ENCODE measurements at places on chromosomes 5 and 9. TPM values are rescaled to one million over a fixed set of nuclear protein-coding genes. Genes with fewer than 3 reads are reported as not detected.

DNA sequence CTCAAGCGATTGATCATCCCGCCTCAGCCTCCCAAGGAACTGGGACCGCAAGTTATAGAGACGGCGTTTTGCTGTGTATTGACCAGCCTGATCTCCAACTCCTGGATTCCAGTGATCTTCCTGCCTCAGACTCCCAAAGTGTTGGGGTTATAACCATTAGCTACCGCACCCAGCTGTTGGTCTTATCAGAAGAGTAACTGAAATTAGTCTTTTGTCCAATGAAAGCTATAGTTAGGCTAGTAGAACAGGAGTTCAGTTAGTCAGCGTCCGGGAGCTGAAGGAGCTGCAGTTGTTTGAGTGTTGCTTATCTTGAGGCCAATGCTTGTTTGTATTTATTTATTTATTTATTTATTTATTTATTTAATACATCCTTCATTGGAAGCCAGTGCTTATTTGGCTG lies 3.2 kb upstream of the MIGA2 start:
- no peak overlapping the region for H3K4me3 ChIP-seq
- H3K36me3 ChIP-seq: no peaks in the 10 kb centered on the region
- H3K27ac ChIP-seq: no peak overlapping the region
- H3K27me3 ChIP-seq: no peaks in the 10 kb centered on the region
- no peak for DNase-seq

- peak; percentile 55 for DNase-seq
- peaks cover 27% of the 10 kb centered on the region for H3K4me1 ChIP-seq
- peak overlapping the region; percentile 69 for H3K4me3 ChIP-seq
- no peak overlapping the region for H3K27ac ChIP-seq
- H3K36me3 ChIP-seq: no peaks in the 10 kb centered on the region
These were observed 60.7 kb downstream of the MAT2B start for GRCh38 chr5:163565931-163566608.

GRCh38 chr5:134609232-134609851 lies 23.3 kb downstream of the SAR1B start:
- no peaks in the 10 kb centered on the region for H3K27me3 ChIP-seq
- H3K36me3 ChIP-seq: peaks cover 69% of the 10 kb centered on the region
- no peak for DNase-seq
- H3K4me3 ChIP-seq: no peak overlapping the region

GRCh38 chr5:60944904-60945812 lies at the start of the genes ERCC8 and NDUFAF2:
ERCC8 (minus strand) TSS chr5:60945070; CDS start chr5:60945008, 62 bp downstream.
NDUFAF2 (plus strand) TSS chr5:60945205; CDS start chr5:60945256, 51 bp downstream.
- no peaks in the 10 kb centered on the region for H3K27me3 ChIP-seq
- DNase-seq: peak; percentile 97
- H3K27ac ChIP-seq: peak within 1 kb of the TSS; percentile 88
- H3K4me1 ChIP-seq: peaks cover 20% of the 10 kb centered on the region

DNA sequence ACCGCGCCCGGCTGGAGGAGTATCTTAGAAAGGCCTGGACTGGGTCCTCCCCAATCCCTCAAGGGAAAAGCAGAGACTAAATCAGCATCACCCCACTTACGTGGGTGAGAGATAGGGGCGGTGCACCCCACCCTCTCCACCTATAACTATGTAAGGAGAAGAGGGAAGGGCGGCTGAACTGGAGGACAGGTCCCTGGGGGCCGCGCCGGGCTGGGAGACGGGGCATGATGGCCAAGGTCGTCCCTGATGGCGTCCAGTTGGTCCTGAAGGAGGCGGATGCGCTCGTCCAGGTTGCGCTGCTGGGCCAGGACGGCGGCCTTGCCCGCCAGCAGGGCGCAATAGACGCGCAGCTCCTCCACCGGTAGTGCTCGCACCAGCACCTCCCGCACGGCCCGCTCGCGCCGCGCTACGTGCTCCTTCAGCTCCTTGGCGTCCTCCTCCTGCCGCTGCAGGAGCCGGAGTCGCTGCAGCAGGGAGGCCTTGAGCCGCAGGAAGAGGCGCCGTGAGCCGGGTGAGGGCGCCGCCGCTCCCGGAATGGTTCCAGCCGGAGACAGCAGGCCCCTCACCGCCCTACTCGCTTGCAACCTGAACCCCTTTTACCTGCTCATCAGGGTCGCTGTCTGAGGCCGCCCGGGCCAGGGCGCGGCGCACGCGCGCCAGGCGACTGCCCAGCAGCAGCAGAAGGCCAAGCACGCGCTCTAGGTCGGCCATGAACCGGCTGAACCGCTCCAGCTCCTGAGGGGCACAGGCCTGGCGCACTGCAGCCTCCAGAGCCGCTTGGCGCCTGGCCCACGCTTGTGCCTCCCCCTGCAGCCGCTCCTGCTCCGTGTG lies 7.6 kb downstream of the SHROOM1 start:
- no peaks in the 10 kb centered on the region for H3K27me3 ChIP-seq
- H3K4me1 ChIP-seq: no peaks in the 10 kb centered on the region
- no peaks in the 10 kb centered on the region for H3K36me3 ChIP-seq
- no peak overlapping the region for H3K27ac ChIP-seq

Gene LNPEP
- total RNA-seq: 30.1 TPM

Gene MYMK
- total RNA-seq: not detected

DNA sequence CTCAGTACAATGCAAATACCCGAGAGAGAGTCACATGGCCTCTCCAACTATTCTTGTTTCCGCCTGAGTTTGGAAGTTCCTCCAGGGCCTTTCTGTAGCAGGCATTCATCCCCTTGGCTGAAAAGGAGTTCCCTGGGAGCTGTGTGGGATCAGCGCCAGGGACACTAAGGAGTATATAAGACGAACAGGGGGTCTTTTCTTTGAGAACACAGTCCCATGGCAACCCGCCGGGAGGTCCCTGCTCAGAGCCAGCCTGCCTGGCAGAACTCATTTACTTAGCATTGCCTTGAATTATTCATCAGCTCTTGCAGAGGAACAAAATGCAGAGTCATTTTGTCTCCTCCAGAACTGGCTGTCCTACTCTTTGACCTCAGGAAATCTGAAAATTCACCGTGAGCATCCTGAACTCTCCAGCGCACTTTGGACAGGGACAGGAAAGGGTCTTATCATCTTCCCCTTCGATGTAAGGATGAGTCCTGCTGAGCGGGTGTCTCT lies 120.4 kb upstream of the OSMR start:
- no peak overlapping the region for H3K4me3 ChIP-seq
- DNase-seq: no peak
- H3K27me3 ChIP-seq: no peaks in the 10 kb centered on the region
- no peaks in the 10 kb centered on the region for H3K36me3 ChIP-seq

Gene CSNK1A1
- 415 TPM for total RNA-seq

GRCh38 chr9:137221506-137222111 lies 431 bp downstream of the RNF208 start:
- no peaks in the 10 kb centered on the region for H3K36me3 ChIP-seq
- no peak for DNase-seq
- no peak overlapping the region for H3K4me3 ChIP-seq

Gene EQTN
- total RNA-seq: not detected

Gene OR2V2
- not detected for total RNA-seq

GRCh38 chr5:106956886-106957285 lies 713.9 kb downstream of the EFNA5 start:
- no peak overlapping the region for H3K27ac ChIP-seq
- no peaks in the 10 kb centered on the region for H3K36me3 ChIP-seq
- no peaks in the 10 kb centered on the region for H3K4me1 ChIP-seq
- DNase-seq: no peak

DNA sequence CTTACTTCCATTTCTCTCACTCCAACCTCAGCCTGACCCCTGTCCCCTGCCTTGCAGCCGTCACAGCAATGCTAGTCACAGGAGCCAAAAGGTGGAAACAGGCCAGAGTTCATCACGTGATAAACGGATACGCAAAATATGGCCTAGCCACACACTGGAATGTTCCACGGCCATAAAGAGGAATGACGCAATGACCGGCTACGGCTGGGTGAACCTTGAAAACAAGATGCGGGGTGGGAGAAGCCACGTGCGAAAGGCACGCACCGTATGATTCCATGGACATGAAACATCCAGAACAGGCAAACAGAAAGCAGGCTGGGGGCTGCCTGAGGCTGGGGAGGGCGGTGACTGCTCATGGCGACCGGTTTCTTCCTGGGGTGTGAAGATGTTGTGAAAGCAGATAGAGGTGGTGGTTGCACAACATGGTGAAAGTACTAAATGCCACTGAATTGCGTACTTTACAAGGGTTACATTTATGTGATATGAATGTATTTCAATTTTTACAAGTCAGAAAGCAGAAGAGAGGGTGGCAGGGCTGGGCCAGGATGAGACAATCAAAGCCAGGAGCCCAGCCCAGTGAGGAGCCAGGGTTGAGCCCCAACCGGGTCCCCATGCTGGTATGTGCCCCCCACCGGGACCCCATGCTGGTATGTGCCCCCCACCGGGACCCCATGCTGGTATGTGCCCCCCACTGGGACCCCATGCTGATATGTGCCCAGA lies 117.8 kb upstream of the SARDH start:
- H3K4me3 ChIP-seq: no peak overlapping the region
- H3K4me1 ChIP-seq: no peaks in the 10 kb centered on the region
- DNase-seq: no peak
- no peak overlapping the region for H3K27ac ChIP-seq

- no peak overlapping the region for H3K4me3 ChIP-seq
- no peaks in the 10 kb centered on the region for H3K36me3 ChIP-seq
- no peak for DNase-seq
- no peaks in the 10 kb centered on the region for H3K27me3 ChIP-seq
- H3K4me1 ChIP-seq: peaks cover 6% of the 10 kb centered on the region
These were observed 2.9 kb downstream of the NSMF start for GRCh38 chr9:137456061-137456863.

DNA sequence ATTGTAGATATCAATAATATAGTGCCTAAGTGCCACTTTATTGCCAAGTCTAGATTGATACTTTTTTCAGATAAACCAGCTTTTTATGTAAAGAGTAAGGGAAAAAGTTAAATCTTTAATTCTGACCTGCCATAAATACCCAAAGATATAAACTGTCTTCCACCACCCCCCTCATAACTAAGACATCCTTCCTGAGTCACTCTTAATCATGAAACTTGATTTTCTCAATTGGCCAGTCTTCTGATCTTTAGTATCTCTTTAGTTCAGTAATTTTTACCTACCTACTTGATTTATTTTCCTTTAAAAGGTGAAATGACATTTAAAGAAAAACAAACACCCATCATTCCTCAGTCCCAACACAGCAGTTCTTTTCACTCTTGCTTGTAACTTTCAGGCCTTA lies 21.8 kb downstream of the C5orf22 start:
- H3K27me3 ChIP-seq: no peaks in the 10 kb centered on the region
- no peak overlapping the region for H3K4me3 ChIP-seq
- H3K27ac ChIP-seq: no peak overlapping the region
- peaks cover 33% of the 10 kb centered on the region for H3K36me3 ChIP-seq

DNA sequence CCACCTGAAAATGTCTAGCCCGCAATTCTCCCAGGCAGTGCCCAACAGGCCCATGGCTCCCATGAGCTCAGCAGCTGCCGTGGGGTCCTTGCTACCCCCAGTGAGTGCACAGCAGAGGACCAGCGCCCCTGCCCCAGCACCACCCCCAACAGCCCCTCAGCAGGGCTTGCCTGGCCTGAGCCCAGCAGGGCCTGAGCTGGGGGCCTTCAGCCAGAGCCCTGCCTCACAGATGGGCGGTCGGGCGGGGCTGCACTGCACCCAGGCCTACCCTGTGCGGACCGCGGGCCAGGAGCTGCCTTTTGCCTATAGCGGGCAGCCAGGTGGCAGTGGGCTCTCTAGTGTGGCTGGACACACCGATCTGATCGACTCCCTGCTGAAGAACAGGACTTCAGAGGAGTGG lies 19.3 kb upstream of the LTC4S start:
- no peak overlapping the region for H3K4me3 ChIP-seq
- H3K27me3 ChIP-seq: no peaks in the 10 kb centered on the region
- no peak overlapping the region for H3K27ac ChIP-seq
- no peak for DNase-seq
- peaks cover 54% of the 10 kb centered on the region for H3K36me3 ChIP-seq
- no peaks in the 10 kb centered on the region for H3K4me1 ChIP-seq

- 0 out of 2 replicates have a peak overlapping the region, but pooled peaks have one; percentile 9 for H3K4me3 ChIP-seq
- no peaks in the 10 kb centered on the region for H3K36me3 ChIP-seq
- no peaks in the 10 kb centered on the region for H3K27me3 ChIP-seq
- peaks cover 55% of the 10 kb centered on the region for H3K4me1 ChIP-seq
- peak overlapping the region; percentile 79 for H3K27ac ChIP-seq
- peak; percentile 74 for DNase-seq
These were observed 8.5 kb upstream of the CSNK1A1 start for GRCh38 chr5:149559706-149560105.

Gene REEP5
- total RNA-seq: 52.3 TPM

- H3K27ac ChIP-seq: no peak overlapping the region
- peaks cover 15% of the 10 kb centered on the region for H3K27me3 ChIP-seq
- H3K4me3 ChIP-seq: no peak overlapping the region
- no peaks in the 10 kb centered on the region for H3K4me1 ChIP-seq
These were observed 39.6 kb upstream of the SH3PXD2B start for GRCh38 chr5:172493906-172494305.

DNA sequence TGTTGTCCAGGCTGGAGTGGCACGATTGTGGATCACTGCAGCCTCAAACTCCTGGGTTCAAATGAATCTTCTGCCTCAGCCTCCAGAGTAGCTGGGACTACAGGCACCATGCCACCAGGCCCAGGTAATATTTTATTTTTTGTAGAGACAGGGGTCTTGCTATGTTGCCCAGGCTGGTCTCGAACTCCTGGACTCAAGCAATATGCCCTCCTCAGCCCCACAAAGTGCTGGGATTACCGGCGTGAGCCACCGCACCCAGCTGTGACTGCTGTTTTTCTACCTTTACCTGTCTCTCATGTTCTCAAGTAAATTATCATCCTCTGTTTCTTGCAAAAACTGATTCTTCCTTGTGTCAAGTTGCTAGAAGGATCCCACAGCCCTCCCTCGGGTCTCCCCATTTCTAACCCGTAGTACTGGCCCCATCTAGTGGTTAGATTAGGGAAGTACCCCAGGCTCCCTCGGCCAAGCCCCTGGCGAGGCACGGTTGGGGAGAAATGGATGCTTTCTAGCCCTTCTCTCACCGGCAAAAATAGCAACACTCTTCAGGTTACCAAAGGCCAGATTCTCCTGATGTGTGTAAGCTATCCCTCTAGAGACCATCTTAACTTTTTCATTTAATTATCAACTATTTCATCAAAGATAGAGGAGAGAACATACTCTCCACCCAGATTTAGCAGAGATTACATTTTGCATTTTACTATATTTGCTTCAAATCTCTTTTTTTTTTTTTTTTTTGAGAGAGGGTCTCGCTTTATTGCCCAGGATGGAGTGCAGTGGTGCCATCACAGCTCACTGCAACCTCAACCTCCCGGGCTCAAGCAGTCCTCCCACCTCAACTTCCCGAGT lies 19.2 kb upstream of the TOR1B start:
- H3K4me1 ChIP-seq: peaks cover 18% of the 10 kb centered on the region
- peak overlapping the region; percentile 52 for H3K27ac ChIP-seq
- DNase-seq: peak; percentile 84
- no peaks in the 10 kb centered on the region for H3K36me3 ChIP-seq
- H3K4me3 ChIP-seq: no peak overlapping the region
- H3K27me3 ChIP-seq: no peaks in the 10 kb centered on the region

GRCh38 chr5:142756576-142756975 lies 13.6 kb upstream of the ARHGAP26 start:
- no peak for DNase-seq
- H3K4me3 ChIP-seq: no peak overlapping the region
- H3K27me3 ChIP-seq: no peaks in the 10 kb centered on the region
- no peaks in the 10 kb centered on the region for H3K36me3 ChIP-seq

- H3K4me3 ChIP-seq: no peak overlapping the region
- H3K36me3 ChIP-seq: peaks cover 26% of the 10 kb centered on the region
- H3K27me3 ChIP-seq: no peaks in the 10 kb centered on the region
- peak; percentile 41 for DNase-seq
- peaks cover 17% of the 10 kb centered on the region for H3K4me1 ChIP-seq
- no peak overlapping the region for H3K27ac ChIP-seq
These were observed 76.7 kb downstream of the GRAMD2B start for GRCh38 chr5:126499853-126500342.

Gene HSPA9
- 380 TPM for total RNA-seq

Data from GM23248 (cell line).